Progenitor cell of endocrine pancreas (in vitro differentiated cells): ENCODE measurements at places on chromosomes 3 and 15.

DNA sequence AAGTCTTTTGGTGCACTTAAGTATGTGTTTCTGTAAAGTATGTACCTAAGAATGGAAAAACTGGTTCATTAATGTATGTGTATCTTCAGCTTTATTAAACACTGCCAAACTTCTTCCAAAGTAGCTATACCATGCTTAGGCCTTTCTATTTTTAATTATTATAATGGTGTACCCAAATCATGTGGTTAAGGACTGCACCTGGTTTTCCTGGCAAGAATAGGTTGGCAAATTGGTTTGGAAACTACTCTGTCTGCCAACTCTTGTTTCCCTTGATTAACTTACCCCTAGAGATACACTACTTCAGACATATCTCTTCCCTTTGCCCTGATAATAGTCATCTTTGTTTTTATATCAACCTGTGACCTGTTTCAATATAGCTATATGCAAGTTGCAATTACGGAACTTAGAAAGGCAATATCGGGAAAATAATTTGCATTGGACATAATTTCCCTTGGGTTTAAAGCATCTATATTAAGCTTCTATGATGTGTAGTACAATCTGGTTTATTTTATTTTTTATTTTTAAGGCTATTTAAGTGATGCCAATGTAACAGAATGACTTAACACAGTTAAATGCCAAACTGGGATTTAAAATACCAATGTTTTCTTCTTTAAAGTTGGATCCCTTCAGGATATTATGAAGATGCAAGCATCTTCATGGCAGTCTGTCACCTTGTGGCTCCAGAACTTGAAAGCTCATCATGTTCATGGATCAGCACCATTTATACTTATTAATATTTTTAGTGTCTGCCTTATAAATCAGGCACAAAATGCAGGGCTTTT is 40.6 kb upstream of the TMEM108 start:
- DNase-seq, result no peak

GRCh38 chr3:97910931-97911351 is 61.3 kb downstream of the RIOX2 start:
- DNase-seq, result no peak

- DNase-seq, result no peak
Measured at GRCh38 chr15:78991476-78991875, 46.6 kb upstream of the CTSH start.

GRCh38 chr3:124576565-124577493 is 153.4 kb upstream of the UMPS start:
- DNase-seq, result no peak

- DNase-seq, result no peak
Measured at GRCh38 chr15:33515121-33515520, 204.4 kb downstream of the RYR3 start.

DNA sequence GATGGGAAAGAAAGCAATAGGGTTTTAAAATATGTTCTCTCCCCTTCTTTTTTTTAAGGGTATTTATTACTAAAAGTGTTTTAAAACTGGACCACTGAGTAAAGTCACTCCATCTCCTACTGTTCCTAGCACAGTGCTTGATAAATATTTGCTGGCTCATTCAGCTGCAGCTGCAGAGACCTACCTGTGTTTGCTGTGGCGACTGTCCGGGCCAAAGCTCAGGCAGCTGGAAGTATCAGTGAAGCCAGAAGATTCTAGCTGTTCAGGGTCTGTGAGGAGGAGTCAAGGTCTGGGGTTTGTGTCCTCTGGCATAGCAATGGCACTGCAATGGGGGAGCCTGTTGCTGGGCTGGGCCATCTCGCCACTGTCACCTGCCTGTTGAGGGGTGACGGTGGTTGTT is 109.9 kb downstream of the RPLP1 start:
- no peak for DNase-seq

- DNase-seq, result no peak
Measured at GRCh38 chr3:170490828-170491560, 72.3 kb downstream of the CLDN11 start.

DNA sequence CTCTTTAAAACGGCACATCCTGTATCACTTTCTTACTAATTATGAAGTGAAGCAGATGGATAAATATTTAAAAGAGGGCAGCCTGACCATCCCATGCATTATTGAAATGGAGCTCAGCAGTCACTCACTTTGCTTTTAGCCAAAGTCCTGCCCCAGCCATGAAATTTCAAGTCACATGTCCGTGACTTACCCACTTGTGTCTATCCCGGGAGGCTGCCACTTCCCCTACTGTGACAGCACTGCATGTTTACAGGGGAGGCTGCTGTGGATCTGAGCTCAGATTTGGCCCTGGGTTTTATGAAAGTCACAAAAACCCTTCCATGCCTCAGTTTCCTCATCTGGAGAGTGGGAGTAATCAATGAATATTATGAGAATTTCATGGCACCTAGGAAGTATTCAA is 17.9 kb upstream of the LRRK1 start:
- no peak for DNase-seq

GRCh38 chr3:45176912-45177311 is 30.7 kb upstream of the CDCP1 start:
- DNase-seq, result no peak

- DNase-seq, result no peak
Measured at GRCh38 chr3:178270838-178271237, 265.4 kb upstream of the KCNMB2 start.

- no peak for DNase-seq
Measured at GRCh38 chr3:54985856-54986255, 58.0 kb upstream of the LRTM1 start.

- DNase-seq, result no peak
Measured at GRCh38 chr3:15223685-15224572, 17.9 kb downstream of the CAPN7 start.

DNA sequence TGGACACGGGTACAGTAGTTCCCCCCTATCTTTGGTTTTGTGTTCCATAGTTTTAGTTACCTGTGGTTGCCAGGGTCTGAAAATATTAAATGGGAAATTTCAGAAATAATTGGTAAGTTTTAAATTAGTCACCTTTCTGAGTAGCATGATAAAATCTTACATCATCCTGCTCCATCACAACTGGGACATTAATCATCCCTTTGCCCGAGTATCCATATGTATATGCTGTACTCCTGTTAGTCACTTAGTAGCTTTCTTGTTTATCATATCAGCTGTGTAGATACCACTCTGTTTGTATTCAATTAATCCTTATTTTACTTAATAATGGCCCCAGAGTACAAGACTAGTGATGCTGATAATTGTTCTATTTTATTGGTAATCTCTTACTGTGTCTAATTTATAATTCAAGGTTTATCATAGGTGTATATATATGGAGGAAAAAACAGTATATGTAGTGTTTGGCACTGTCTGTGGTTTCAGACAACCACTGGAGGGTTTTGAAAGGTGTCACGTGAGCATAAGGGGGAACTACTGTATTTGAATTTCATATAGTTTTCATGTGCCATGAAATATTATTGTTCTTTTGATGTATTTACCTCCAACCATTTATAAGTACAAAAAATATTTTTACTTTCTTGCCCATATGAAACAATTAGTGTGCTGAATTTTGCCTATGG is 41.4 kb downstream of the CTDSPL2 start:
- DNase-seq, result no peak

DNA sequence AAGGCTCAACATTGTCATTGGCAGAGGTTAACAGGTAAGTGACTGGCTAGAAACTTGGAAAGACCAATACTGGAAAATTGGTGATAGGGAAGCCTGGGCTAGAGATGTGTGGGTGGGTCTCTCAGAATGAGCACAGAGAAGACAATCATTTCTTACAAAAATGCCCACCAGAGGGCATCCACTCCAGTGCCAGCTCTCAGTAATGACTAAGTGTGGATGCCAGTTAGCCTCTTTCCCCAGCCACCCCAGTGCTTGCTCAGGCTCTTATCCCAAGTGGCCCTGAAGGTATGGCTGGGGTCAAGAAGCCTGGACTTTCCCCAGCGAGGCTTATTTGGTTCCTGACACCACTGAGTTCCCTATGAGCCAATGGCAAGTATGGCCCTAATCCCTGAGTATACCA is 115.9 kb upstream of the ST8SIA2 start:
- DNase-seq, result no peak

- no peak for DNase-seq
Measured at GRCh38 chr3:128324911-128325592, 141.6 kb downstream of the DNAJB8 start.

- no peak for DNase-seq
Measured at GRCh38 chr15:27831384-27832236, 267.5 kb downstream of the OCA2 start.

DNA sequence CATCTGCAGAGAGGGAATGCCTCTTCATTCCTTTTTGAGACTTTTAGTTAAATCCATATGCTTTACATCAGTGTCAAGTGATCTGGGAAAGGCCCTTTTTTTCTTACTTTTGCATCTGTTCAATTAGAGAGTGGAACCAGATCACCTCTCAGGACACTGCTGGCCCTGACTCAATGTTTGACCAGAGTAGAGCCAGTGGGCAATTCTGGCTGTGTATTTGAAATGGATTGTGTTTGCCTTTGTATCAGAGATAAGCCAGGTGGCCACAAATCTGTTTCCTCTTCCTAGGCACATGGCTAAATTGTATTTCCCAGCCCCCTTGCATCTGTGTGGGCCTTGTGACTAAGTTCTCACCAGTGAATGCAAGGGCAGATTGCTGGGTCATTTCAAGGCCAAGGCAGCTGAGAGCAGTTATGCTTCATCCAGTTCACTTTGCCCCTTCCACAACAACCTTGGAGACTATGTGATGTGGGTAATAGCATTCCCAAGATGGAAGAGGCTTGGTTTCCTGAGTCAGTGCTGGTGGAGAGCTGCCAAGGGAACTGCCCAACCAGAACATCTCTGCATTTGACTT is 75.6 kb upstream of the CACNA2D3 start:
- no peak for DNase-seq

- no peak for DNase-seq
Measured at GRCh38 chr3:47421741-47422649, 41.2 kb downstream of the PTPN23 start.

GRCh38 chr15:70447081-70447480 is 316.3 kb downstream of the UACA start:
- DNase-seq, result no peak

DNA sequence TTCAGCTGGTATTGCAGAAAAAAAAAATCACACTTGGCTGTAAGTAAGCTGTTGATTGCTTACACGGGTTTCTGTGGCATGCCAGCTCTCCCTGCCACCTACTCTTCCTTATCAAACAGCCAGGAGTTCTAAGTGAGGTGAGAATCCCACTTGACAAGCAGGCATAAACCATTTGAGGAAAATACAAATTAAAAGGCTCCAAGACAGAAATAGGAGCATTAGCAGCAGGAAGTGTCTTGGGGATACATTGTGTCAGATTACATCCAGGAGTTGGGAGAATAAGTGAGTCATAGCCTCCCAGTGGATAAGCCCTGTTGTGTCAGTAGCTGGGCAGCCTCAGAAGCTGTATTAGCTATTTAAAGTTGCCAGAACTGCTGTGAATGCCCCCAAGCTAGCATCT is 256.0 kb downstream of the CNTN4 start:
- no peak for DNase-seq

DNA sequence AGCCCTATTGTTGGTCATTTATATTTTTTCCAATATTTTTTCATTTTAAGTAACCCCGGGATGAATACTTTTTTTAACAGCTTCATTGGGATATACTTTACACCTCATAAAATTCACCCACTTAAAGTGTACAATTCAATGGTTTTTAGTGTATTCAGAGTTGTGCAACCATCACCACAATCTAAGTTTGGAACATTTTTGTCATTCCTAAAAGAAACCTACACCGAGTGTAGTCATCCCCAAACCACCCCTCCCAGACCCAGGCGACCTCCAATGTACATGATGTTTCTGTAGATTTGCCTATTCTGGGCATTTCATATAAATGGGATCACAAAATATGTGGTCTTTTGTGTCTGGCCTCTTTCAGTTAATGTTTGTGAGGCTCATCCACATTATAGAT is 118.3 kb upstream of the FRMD4B start:
- DNase-seq, result no peak

DNA sequence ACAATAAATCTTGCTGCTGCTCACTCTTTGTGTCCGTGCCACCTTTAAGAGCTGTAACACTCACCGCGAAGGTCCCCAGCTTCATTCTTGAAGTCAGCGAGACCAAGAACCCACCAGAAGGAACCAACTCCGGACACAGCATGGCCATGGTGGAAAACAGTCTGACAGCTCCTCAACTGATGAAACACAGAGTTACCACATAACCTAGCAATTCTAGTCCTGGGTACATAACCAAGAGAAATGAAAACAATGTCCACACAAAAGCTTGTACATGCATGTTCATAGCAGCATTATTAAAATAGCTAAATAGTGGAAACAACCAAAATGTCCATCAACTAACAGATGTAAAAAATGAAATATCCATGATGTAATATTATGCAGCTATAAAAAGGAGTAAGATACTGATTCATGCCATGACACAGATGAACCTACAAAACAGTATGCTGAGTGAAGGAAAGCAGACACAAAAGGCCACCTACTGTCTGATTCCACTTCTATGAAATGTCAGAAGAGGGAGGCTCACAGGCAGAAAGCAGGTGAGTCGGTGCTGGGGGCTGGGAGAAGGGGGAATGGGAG is 36.8 kb downstream of the VGLL4 start:
- no peak for DNase-seq

DNA sequence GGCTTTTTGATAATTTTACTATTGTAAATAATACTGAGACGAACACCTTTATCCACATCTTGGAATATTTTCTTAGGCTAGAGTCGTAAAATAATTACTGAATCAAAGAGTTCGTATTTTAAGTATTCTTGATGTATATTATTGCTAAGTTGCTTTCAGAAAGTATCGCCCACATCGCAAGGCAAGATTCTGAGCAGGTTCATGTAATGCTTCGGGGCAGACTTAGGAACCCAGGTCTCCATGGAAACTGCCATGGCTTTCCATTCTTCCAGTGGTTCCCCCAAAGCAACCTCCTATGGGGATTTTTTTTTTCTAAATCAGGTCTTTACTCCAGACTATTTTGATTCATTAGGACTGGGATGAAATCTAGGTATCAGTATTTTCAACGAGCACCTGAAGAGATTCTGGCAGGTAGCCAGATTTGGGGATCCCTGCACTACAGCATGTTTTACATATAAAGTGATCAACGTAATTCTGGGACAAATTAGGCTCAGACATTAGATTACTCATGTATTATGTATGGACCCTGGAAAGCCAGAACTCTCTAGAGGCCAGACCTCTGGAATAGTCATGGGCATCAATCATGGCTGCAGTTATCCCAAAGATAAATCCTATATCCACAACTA is 86.5 kb downstream of the B3GNT5 start:
- no peak for DNase-seq

DNA sequence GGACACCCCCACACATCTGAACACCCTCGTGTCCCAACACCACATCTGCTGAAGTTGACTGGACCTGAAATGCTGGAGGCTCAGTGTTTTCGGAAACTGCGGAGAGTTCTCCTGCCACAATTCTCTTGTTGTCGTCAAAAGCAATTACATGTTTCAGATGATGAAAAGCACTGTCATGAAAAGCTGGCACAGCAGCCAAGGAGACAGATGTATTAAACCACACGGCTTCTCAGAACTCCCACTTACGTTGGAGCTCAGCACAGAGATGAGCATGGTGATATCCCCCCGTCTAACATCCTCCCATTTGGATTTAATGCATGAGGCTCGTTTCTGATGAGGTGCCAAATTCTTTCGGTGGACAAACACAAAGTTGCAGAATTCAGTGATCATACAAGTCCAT is 180.1 kb downstream of the RORA start:
- no peak for DNase-seq
